ENCODE measurements at places on chromosomes 5 and 9.

DNA sequence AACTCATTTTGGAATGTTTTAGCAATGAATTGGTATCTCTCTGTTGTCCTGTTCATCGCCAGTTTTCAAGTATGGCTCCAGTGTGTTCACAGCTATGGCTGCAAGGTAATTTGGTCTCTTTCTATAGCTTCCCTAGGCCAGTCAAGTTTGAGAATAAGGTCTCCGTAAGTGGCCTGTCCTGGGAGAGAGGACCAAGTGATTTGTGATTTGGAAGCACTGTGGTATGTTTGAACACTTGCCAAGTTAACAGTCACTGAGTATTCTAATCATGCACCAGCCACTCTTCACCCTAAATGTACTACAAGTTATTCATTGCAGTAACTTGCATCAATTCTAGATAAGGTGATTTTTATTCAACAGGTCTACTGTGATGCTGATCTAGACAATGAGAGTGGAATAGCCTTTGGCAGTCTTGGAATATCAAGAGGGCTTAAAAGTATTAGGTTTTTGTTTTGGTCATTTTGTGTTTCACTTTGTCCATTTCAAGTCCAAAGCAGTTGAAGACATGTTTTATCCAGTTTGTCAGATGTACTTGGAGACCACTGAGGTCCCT lies 41.1 kb downstream of the G3BP1 start:
- no peak for DNase-seq

GRCh38 chr5:176553260-176554085 lies 4.3 kb downstream of the CDHR2 start:
- DNase-seq: no peak

DNA sequence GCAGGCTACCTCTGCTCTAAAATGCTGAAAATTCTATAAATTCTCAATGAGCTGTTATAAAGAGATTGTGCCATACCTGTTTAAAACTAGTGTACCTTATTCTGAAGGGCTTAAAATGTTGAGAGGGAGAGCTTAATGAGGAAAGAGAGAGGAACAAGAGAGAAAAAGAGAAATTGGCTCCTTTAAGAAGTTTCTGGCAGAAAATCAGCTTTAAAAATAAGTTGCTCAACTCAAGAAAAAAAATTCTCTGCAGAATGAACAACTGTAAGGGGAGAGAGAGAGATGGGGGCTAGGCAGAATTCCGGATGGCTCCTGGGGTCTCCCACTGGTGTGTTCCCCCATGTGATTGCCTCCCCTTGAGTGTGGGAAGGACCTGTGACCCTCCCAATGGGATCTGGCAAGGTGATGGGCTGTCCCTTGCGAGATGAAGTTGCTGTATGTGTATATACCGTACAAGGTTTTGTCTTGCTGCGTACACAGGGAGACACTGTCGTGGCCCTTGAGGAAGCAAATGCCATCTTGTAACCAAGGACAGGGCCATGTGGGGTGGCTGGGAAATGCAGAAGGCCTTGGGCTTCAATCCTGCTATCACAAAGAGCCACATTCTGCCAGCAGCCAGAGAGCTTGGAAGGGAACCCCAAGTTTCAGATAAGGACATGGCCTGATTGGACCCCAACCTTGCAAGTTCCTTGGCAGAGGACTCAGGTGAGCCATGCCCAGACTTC lies 64.3 kb upstream of the S1PR3 start:
- peak; percentile 46 for DNase-seq

DNA sequence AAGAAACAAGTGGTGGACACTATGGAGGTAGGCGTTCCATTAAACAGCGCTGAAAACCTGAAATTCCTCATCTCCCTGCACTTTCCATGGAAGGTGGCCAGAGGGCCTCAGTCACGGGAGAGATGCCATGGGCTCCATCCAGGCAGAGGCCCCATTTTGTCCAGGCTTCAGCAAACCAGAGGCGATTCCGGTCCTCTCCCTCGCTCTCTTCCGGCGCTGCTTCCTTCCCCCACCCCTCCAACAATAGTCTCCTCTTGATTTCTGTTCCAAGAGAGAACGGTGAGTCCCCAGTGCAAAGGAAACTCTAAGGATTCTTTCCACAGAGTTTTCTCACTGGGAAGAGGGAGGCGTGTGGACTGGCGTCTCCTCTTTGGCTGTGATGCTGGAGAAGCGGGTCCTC lies 7.5 kb downstream of the ZNF366 start:
- no peak for DNase-seq

GRCh38 chr5:154697371-154697770 lies 57.8 kb upstream of the LARP1 start:
- no peak for DNase-seq
